ENCODE measurements at places on chromosomes 12 and 14. TPM values are rescaled to one million over a fixed set of nuclear protein-coding genes. Genes with fewer than 3 reads are reported as not detected.

NKX2-1 gene
- not detected for total RNA-seq

GUCY2C gene
- total RNA-seq: not detected

LALBA gene
- not detected for total RNA-seq

ATL1 gene
- total RNA-seq: 8.5 TPM

CLEC6A gene
- not detected for total RNA-seq

RNU7-1 gene
- not detected for total RNA-seq

FICD gene
- 16.6 TPM for total RNA-seq

HSPA2 gene
- total RNA-seq: 2.3 TPM

STYK1 gene
- total RNA-seq: 2.0 TPM

MMP14 gene
- 383 TPM for total RNA-seq

KIF26A gene
- total RNA-seq: under 0.01 TPM

RNASE4 gene
- total RNA-seq: 38.9 TPM

CEBPE gene
- total RNA-seq: not detected

ANKS1B gene
- 0.38 TPM for total RNA-seq

RD3L gene
- total RNA-seq: not detected

FNTB gene
- total RNA-seq: 15.1 TPM

A2M gene
- total RNA-seq: 11.8 TPM
